ENCODE measurements at places on chromosomes 2 and 18.

DNA sequence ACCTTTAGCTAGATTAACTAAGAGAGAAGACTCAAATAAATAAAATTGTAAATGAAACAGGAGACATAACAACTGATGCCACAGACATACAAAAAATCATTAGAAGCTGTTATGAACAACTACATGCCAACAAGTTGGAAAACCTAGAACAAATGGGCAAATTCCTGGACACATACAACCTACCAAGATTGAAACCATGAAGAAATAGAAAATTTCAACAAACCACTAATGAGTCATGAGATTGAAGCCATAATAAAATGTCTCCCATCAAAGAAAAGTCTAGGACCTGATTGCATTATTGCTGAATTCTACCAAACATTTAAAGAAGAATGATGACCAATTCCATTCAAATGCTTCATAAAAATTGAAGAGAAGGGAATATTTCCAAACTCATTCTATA lies 54.3 kb downstream of the ST3GAL5 start:
- no peak overlapping the region for H3K4me3 ChIP-seq
- peaks cover 6% of the 10 kb centered on the region for H3K4me1 ChIP-seq
- no peak overlapping the region for H3K27ac ChIP-seq
- H3K27me3 ChIP-seq = no peaks in the 10 kb centered on the region

GRCh38 chr2:190674966-190675650 lies 26.2 kb downstream of the NAB1 start:
- no peaks in the 10 kb centered on the region for H3K27me3 ChIP-seq
- peaks cover 51% of the 10 kb centered on the region for H3K36me3 ChIP-seq
- H3K27ac ChIP-seq = peak overlapping the region; percentile 78
- H3K4me1 ChIP-seq = peaks cover 79% of the 10 kb centered on the region

DNA sequence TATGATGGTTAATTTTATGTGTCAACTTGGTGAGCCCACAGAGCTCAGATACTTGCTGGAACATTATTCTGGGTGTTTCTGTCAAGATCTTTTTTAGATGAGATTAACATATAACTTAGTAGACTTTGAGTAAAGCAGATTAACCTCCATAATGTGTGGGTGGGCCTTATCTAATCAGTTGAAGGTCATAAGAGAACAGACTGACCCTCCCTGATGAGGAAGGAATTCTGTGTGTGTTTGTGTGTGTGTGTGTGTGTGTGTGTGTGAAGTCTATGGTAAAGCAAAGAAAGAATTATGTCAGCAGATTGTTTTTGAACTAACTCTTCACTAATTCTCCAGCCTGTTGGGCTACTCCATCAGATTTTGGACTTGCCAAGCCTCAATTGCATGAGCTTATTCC lies 232.2 kb upstream of the MEX3C start:
- no peak overlapping the region for H3K4me3 ChIP-seq
- H3K4me1 ChIP-seq = peaks cover 11% of the 10 kb centered on the region
- H3K27me3 ChIP-seq = peaks cover 12% of the 10 kb centered on the region
- DNase-seq = no peak

DNA sequence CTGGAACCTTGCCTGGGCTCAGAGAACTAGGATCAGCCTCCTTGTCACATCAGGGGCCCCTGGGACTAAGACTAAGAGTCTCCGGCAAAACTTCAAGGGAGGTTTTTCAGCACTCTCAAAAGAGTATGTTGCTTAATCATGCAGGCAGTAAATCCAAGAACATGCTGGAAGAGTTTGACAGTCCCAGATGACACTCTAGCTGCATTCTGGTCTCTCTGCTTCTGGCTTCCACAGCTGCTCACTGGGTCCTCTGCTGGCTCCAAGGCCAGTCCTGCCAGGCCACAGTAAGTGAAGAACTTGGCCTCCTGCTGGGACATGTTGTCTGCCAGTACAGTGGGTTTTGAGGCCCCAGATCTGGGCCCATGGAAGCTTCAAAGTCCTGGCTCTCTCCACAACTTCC lies 45.2 kb upstream of the IL1RL1 start:
- DNase-seq = no peak
- no peak overlapping the region for H3K4me3 ChIP-seq
- H3K27ac ChIP-seq = no peak overlapping the region
- H3K36me3 ChIP-seq = no peaks in the 10 kb centered on the region
- peaks cover 17% of the 10 kb centered on the region for H3K4me1 ChIP-seq

DNA sequence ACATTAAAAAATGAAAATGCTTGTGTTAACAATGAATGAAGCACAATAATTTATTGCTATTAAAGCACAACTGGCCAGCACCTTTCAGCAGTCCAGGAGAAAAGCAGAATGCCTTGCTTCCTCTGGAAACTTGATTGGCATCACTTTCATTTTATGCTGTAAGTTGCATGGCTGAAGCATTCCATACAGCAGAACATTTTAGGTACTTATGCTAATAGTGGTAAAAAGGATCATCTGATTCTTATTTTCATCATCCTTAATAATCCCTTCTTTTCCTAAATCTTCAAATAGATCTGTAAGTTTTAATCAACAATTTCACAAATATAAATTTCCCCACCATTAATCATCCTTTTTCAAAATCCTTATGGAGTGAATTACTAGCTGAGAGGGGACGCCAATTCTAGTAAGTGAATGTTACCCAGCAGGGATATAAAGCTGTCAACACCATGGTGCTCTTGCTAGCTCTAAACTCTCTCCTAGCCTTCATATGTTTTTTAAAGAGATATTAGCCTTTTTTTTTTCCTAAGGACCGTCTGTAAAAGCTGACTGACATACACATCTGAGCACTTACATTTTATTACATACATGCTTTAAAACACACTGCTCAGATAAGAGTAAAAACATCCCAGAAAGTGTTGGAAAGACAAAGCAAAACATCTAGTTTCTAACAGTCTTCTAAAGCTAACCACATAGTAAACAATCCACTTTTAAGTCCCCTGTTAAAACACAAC lies 5.3 kb downstream of the SATB2 start:
- H3K27ac ChIP-seq = no peak overlapping the region
- peaks cover 10% of the 10 kb centered on the region for H3K4me1 ChIP-seq
- H3K27me3 ChIP-seq = peaks cover 34% of the 10 kb centered on the region

DNA sequence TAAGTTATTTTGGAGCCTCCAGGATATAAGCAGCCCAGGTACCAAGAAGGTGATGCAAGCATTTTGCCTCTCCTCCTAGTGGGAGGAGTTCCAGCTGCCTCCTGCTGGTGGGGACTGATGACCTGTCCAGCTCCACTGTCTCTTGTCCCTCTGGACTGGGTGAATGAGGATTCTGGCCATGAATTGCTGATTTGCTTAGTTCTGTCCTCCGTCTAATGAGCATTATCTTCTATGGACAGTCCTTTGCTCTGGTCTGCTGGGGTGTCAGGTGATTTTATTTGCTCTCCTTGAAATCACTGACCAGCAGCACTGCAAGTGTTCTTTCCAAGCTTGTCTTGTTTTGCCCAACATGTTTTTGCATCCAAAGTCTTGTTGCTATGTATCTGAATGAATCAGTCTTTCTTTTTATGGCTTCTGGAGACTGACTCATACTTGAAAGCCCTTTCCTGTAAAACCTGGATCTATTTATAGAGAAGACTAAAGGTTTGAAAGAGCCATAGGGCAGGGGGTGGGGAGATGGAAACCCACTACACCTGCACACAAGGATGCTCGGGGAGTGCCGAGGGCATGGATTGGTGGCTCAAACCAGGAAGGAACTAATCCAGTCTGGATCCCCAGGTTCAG lies 40.5 kb upstream of the EFHD1 start:
- peaks cover 8% of the 10 kb centered on the region for H3K4me1 ChIP-seq
- no peaks in the 10 kb centered on the region for H3K27me3 ChIP-seq
- DNase-seq = peak; percentile 20
- H3K27ac ChIP-seq = peak overlapping the region; percentile 56

DNA sequence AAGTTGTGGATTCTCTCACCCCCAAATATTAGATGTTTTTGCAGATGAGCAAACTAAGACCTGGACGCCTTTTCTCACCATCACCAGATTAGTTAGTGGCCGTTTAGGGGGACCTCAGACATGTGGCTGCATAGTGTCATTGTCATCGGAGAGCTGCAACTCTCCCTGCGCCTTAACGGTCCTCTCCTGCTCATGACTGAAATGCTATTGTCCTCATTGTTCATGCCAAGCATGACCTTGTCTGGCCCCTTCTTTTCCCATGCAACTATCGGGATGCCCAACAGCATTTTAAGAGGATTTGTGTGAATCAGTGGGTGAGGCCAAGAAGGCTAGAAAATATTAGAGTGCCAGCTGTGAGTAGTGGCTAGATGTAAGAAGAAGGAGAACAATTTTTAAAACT lies 174.2 kb downstream of the SOCS6 start:
- H3K4me3 ChIP-seq = no peak overlapping the region
- H3K27ac ChIP-seq = no peak overlapping the region
- H3K4me1 ChIP-seq = peaks cover 7% of the 10 kb centered on the region
- peaks cover 19% of the 10 kb centered on the region for H3K27me3 ChIP-seq

- peaks cover 4% of the 10 kb centered on the region for H3K27me3 ChIP-seq
- DNase-seq = no peak
- H3K4me1 ChIP-seq = no peaks in the 10 kb centered on the region
- H3K36me3 ChIP-seq = no peaks in the 10 kb centered on the region
- no peak overlapping the region for H3K4me3 ChIP-seq
- no peak overlapping the region for H3K27ac ChIP-seq
Measured at GRCh38 chr2:106866641-106867040, 19.3 kb downstream of the ST6GAL2 start.

DNA sequence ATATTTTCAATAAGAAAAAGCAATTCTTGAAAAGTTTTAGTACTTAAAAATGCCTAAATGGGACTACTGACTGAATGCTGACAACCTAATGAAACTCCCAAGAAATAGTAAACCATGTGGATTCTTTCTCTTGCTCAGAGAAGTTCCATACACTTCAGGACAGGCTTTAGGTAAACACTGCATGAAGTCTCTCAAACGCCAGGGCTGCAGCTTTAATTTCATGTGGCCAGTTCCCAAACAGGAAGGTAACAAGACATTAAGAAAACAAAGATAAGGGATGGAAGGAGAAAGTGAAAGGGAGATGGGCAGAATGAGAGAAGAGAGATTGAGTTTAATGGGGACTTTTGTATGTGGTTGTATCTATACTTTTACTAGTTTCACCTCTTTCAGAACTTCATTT lies 734.7 kb upstream of the PKDCC start:
- no peak overlapping the region for H3K4me3 ChIP-seq
- no peaks in the 10 kb centered on the region for H3K4me1 ChIP-seq
- H3K27me3 ChIP-seq = peaks cover 2% of the 10 kb centered on the region
- no peaks in the 10 kb centered on the region for H3K36me3 ChIP-seq
- H3K27ac ChIP-seq = no peak overlapping the region

DNA sequence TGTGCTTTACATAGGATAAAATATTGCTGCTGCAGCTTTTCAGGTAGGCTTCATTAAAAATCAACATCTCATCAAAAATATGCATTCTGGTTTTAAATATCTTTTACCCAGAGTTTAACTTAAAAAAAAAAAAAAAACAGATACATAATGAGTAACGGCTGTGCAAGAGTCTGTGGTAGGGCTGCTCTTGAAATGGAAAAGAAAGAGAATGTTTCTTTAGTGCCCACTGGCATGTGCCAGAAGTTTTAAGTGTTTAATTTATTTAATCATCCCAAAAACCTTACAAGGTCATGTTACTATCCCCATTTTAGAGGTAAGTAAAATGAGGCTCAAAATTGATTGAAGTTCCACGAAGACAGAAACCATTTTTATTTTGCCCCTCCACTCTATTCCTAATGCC lies 92.1 kb downstream of the SLC8A1 start:
- H3K36me3 ChIP-seq = no peaks in the 10 kb centered on the region
- no peak for DNase-seq
- H3K4me1 ChIP-seq = peaks cover 5% of the 10 kb centered on the region
- H3K27me3 ChIP-seq = peaks cover 3% of the 10 kb centered on the region
- H3K4me3 ChIP-seq = no peak overlapping the region

DNA sequence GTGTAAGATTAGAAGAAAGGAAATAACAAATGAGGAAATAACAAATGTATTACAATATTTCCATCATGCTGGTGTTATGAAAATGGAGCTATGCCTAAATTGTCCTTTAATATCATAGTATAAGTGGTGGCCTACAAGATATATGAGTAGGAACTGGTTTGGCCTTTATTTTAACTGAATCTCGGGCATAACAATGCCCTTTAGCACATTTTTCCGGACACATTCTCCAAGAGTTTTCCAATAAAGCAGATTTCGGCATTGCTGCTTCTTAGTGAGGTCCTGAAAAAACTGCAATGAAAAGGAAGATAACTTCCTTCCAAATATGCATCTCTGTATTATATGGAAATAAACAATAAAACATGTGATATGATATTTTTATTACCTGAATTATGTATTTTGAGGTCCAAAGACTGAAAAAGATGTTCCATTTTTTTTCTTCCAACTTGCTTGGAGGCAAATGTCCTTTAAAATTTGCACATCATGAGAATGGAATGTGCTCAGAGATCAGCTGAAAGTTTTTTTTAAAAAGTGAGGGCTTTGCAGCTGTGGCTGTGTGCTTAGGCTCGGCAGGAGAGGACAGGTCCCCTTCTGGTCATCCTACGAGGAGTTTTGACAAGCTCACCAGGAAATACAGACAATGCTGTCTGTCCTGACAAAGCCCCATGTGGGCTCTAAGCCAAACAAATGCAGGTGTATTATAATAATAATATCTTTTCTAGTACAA lies 132.3 kb upstream of the RND3 start:
- no peak overlapping the region for H3K27ac ChIP-seq
- no peak for DNase-seq
- H3K4me1 ChIP-seq = no peaks in the 10 kb centered on the region
- H3K36me3 ChIP-seq = no peaks in the 10 kb centered on the region

- peaks cover 26% of the 10 kb centered on the region for H3K36me3 ChIP-seq
- H3K27me3 ChIP-seq = no peaks in the 10 kb centered on the region
- H3K4me1 ChIP-seq = peaks cover 21% of the 10 kb centered on the region
- H3K4me3 ChIP-seq = no peak overlapping the region
- H3K27ac ChIP-seq = peak overlapping the region; percentile 72
Measured at GRCh38 chr2:24613154-24613814, 122.2 kb downstream of the NCOA1 start.

DNA sequence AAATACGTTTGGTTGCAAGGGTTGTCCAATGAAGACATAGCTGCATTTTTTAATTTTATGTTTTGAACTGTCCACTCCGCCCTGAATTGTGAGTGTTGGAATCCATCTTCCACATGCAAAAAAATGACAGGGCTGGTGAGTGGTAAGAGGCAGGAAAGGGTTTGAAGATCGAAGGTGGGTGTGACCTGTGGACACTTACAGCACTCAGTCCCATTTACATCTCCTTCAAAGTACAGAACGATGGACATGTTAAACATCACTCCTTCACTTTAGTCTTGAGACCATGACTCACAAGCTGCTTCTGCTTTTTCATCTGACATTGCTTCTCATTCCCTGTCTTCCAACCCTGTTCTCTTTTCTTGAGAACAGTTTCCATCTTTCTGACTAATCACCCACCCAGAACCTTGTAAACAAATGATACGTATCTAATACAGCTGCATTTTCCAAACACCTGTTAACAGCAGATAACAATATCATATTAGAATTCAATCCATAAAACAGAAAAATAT lies 179.3 kb downstream of the ZNF516 start:
- H3K4me3 ChIP-seq = no peak overlapping the region
- no peaks in the 10 kb centered on the region for H3K36me3 ChIP-seq
- peaks cover 9% of the 10 kb centered on the region for H3K27me3 ChIP-seq
- no peak for DNase-seq
- H3K4me1 ChIP-seq = no peaks in the 10 kb centered on the region
- H3K27ac ChIP-seq = no peak overlapping the region

Measured in activated CD4-positive, alpha-beta T cell treated with anti-CD3 and anti-CD28 coated beads for 36 hours (primary cell).